Spleen (tissue), 13 donors: ENCODE measurements at places on chromosomes 11 and 22.

DNA sequence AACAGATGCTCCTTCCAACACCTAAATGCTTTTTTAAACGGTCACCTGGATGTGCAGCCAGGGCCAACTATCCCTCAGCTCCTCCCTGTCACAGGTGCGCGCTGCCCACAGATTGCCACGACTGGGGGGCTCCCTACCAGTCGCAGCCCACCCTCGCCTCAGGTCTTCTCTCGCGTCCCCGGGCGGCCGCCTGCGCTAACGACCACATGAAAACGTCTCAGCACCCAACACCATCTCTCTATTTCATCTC lies 469 bp downstream of the ZBED5 start:
- DNase-seq = no peak

DNA sequence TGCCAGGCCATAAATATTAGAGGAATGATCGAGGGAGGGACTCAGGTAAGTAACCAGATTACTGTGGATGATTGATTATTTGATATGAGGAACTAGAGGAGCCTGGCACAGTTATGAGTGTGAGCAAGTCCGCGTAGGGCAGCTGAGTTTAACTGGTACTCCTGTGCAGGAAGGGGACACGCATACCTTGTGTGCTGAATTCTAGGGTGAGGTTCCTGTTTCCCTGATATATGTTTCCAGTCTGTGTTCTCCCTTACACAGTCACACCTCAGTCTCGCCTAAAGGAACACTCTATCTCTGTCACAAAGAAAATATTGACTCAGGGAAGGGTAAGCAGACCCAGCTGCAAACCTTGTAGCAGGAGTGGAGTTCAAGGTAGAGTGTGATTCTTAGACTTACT lies 17.4 kb downstream of the SGSM3 start:
- DNase-seq = no peak

DNA sequence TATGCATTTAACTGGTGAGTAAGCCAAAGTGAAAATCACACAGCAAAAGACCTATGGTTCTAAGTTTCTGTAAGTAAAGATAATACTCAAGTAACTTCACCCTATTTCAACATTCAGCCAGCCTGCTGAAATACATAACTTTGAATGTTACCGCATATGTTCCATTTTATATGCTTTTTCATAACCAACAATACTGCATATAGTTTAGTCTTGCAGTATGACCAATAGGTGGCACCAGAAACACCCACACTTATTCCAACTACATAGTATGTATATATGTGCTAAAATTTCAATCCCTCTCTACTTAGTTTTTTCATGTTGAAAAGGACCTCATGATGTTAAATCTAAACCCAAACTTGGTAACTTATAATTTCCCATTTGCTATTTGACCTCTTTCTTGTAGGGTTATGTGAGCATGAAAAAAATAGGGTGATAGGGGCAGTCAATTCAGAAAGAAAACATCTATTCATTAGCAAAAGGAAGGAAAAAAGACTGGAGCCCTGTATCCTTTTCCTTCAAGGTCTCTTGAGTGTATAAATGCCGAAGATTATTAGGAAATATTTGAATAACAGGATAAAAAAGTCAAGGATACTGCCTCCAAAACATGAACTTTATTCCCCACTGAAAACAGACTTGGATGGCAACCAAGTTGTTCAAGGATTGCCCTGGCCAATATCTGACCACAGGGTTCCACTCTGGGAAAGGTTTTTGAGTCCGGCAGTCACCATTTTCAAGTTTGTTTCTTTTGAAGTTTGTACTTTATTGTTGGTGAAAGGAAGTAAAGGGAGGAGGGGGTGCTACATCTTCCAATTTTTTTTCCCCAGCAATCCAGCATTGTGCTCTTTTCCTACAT lies 23.8 kb upstream of the FZD4 start:
- DNase-seq = no peak

- DNase-seq = peak; percentile 86
Measured at GRCh38 chr11:72712168-72712751, 38.0 kb upstream of the PDE2A start.

DNA sequence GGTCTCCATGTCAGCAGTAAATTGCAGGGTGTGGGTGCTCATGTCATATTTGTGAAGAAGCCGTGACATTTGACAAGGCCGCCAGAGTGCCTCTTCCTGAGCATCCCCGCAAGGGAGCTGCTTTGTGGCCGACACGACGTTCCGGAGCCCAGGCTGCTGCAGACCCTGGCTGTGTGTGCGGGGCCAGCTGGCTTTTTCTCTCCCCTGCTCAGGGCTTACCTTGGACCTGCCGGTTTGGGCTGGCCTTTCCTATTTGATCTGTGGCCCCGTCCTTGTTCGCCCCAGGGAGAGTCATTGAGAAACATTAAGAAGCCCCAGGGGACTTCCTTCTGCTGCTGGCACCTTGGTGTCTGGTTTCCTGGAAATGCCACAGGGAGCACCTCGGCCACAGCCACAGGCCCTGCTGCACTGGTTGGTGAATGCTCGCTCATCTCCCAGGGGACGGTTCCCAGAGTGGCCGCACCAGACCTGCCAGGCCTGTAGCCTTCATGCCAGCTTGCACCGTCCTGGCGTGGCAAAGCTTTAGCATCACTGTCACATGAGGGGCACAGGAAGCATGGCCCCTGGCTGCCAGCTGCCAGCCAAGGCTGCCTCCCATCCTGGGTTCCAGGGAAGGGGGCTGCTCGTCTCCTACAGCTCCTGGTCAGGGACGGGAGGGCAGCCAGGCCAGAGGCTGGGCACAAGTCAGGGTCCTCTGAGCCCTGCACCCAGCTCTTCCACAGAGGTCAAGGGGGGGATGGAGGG lies 5.4 kb downstream of the GRK2 start:
- DNase-seq = peak; percentile 88

- peak; percentile 74 for DNase-seq
Measured at GRCh38 chr22:21933910-21934309, 18.7 kb downstream of the PPM1F start.

DNA sequence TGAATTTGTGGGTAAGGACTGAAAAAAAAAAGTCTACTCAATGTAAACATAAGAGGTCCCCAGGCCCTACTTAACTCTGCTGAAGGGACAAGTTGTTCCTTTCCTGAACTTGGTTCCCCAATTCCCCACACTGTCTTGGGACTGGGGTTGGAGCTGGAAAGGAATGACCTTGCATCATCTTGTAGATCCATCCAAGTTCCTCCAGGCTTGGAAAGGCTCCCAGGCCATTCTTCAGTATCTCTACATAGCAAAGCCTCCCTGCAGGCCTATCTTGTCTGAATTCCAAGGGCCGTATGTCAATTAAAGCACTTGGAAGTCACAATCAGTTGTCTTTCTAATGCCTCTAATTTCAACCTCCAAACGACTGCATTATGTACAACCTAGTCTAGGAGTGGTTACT lies 361.2 kb downstream of the TMEM135 start:
- no peak for DNase-seq

- DNase-seq = no peak
Measured at GRCh38 chr22:37331034-37331428, 48.7 kb downstream of the CYTH4 start.

DNA sequence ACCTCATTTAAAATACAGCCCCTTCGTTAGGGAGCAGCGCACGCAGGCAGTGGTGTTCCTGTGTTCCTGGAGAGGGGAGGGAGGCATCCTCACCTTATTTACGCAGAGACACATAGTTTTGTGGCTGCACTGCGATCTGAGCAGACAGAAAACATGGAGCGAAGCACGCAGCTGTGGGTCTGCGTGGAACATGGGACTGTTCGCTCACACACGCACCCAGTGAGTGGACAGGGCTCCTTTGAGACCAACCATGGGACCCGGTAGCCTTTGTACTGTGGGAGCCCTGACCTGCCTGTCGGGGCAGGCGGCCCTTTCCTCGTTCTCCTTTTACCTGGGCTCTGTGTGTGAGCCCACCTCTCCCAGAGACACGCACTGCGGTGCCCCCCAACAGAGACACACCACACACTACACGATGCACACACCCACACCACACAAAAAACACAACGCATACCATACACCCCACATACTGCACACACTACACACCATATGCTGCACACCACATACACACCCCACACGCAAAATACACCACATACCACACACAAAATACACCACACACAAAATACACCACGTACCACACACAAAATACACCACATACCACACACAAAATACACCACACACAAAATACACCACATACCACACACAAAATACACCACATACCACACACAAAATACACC lies 1245.7 kb downstream of the BRD1 start:
- DNase-seq = no peak

- DNase-seq = no peak
Measured at GRCh38 chr11:73047773-73048371, 94.2 kb downstream of the FCHSD2 start.

GRCh38 chr11:121522043-121522941 lies 69.5 kb upstream of the SORL1-AS1 start:
- no peak for DNase-seq

- DNase-seq = peak; percentile 60
Measured at GRCh38 chr11:126494831-126495230, 139.3 kb downstream of the ST3GAL4 start.

GRCh38 chr11:23288003-23288783 lies 427.9 kb upstream of the CCDC179 start:
- DNase-seq = no peak

GRCh38 chr22:36595154-36595553 lies 66.2 kb upstream of the EIF3D start:
- no peak for DNase-seq

DNA sequence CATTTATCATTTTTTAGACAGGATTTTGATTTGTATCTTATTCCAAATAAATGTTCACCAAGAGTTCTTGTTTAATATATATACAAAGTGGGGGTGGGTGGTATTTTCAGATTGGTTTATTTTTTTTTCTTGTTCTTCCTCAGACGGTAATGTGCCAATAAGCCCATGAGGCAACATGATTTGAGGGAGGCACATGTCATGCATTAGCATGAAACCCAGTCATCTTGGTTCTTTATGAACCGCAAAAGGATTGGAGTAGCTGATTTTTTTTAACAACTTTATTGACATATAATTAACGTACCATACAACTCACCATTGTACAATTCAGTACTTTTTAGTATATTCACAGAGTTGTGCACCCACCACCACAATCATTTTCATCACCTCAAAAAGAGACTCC lies 2.7 kb downstream of the BCL2L13 start:
- no peak for DNase-seq

- DNase-seq = no peak
Measured at GRCh38 chr11:17972987-17973386, 39.9 kb downstream of the SERGEF start.

- no peak for DNase-seq
Measured at GRCh38 chr11:66510990-66511339, 530 bp downstream of the BBS1 start.

DNA sequence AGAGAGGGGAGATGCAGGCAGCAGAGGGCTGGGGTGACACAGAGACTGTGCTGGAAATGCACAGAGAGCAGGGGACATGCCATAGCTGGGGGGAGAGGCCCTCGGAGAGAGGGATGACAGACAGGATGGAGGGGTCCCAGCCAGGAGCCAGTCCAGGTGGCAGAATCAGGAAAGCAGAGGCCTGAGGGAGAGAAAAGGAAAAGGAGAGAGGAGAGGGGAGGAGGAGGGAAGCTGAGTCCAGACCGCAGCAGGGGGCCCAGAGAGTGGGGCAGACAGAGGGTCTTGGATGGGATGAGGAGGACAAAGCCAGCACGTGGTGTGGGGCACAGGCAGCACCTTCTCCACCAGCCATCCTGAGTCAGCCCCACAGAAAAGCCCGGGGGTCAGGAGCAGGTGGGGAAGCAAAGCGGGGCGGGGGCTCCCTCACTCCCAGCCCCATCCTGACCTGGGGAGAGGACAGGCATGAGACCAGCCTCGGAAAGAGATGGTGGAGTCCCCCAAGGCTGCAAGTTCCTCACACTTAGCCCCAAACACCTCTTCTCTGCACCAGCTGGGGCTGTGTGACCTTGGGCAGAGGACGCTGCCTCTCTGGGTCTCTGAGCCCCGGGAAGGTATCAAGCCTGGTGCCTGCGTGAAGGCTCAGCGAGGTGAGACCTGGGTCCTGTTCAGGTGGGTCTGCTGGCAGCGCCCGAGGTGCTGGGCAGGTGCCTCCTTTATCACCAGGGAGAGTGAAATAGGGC lies 48.0 kb downstream of the IGLL1 start:
- peak; percentile 53 for DNase-seq

DNA sequence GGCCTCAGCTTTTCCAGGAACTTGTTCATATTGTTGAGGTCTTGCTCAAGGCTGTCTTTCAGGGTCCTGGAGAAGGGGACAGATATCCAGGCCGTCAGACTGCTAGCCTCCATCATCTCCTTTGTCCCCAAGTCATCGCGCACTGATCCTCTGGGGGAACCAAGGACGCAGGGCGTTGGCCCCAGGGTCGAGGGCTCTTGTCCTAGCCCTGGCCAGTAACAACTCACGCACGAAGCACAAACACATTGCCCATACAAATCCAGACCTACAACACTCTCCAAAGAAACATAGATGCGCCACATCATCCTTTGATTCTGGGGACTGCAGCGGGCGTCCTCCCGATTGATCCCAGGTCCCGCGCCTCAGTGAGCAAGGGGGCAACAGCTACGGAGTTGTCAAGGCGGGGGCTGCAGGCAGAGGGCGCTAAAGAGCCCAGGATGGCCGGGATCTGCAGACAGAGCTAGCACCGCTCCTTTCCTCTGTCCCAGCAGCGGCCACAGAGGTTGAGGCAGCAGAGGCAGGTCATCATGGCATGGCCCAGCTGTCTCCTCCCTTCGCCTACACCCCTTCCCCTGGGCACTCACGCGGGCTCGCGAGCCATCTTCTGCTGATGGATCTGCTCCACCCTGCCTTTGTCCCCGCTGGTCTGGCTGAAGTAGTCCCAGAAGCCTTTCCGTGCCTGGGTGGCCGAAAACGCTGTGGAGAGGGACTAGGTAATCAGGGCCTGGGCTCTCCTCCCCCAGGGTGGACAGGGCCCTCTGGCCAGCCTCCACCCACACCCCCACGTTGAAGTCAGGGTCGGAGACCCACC lies 472 bp downstream of the APOA5 start:
- peak; percentile 92 for DNase-seq

- DNase-seq = no peak
Measured at GRCh38 chr11:111336582-111337256, 38.4 kb downstream of the POU2AF3 start.

DNA sequence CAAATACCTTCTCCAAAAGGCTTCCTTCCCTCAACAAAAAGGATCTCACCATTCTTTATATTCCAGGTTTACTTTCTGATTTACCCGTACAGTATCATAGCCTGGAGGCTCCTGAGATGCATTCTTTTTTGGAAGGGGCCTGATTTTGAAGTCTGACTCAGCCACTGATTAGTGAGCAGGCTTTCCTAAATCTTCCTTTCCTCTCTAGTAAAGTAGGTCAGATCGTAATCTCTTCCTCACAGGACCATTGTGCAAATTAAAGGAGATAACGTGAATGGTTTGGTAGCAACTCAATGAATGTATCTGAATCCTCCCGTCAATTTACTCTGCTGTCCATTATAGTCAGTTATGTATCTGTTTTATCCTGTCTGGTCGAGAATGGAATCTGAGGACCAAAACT lies 227.7 kb upstream of the ANO5 start:
- DNase-seq = no peak
